ENCODE measurements at places on chromosomes 6 and 20.

GRCh38 chr6:138582573-138582972 is 83.3 kb upstream of the NHSL1 start:
- DNase-seq: no peak

DNA sequence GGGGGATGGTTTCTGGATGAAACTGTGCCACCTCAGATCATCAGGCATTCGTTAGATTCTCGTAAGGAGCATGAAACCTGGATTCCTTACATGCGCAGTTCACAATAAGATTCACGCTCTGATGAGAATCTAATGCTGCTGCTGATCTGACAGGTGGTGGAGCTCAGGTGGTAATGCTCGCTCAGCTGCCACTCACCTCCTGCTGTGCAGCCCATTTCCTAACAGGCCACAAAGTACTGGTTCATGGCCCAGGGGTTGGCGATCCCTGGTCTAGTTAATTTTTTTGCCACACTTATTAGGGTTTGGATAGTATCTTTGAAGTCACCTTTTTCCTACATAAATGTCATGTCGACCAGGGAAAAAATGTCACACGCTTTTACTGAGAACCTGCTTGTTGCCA is 96.8 kb upstream of the MLIP start:
- no peak for DNase-seq

- DNase-seq: no peak
Observed at GRCh38 chr6:168782187-168782751, 341.3 kb downstream of the SMOC2 start.

GRCh38 chr6:154134471-154135147 is 95.6 kb downstream of the OPRM1 start:
- no peak for DNase-seq

GRCh38 chr6:6923605-6924004 is 184.2 kb upstream of the RREB1 start:
- no peak for DNase-seq

DNA sequence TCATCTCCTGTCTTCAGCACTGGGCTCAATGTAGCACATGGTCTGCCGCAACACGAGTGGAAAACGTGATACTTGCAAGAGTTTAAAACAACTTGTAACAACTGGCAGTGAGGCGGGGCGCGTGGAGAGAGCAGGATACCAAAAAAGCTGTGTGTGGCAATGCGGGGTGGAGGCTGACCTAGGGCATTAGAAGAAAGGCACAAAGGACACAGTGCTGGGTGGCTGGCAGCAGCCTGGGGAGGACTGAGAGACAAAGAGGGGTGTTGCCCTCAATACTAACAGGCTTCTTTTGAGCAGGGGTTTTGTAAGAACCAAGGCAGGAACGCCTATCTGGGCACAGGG is 1.5 kb upstream of the GFOD1 start:
- no peak for DNase-seq

All from activated T-cell treated with anti-CD3 and anti-CD28 coated beads for 48 hours (primary cell).